ENCODE measurements at places on chromosomes 1 and 21. TPM values are rescaled to one million over a fixed set of nuclear protein-coding genes. Genes with fewer than 3 reads are reported as not detected.

The TENT5C gene
- 0.90 TPM for total RNA-seq

The KRTAP11-1 gene
- total RNA-seq, result not detected

DNA sequence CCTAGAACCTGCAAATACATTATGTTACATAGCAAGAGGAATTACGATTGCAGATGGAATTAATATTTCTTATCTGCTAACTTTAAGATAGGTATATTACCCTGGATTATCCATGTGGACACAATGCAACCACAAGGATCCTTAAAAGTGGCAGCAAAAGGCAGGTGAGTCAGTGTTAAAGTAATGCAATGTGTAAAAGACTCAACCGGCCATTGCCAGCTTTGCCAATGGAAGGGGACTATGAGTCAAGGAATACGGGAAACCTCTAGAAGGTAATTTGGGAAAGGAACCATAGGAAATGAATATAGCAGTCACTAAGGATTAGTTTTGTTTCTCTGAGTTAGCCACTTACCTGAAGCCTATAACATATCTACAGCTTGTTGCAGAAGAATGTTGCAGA lies 692.1 kb upstream of the ZP4 start:
- no peaks in the 10 kb centered on the region for H3K27me3 ChIP-seq
- DNase-seq, result no peak
- no peak overlapping the region for H3K4me3 ChIP-seq
- H3K36me3 ChIP-seq, result no peaks in the 10 kb centered on the region
- H3K27ac ChIP-seq, result no peak overlapping the region

DNA sequence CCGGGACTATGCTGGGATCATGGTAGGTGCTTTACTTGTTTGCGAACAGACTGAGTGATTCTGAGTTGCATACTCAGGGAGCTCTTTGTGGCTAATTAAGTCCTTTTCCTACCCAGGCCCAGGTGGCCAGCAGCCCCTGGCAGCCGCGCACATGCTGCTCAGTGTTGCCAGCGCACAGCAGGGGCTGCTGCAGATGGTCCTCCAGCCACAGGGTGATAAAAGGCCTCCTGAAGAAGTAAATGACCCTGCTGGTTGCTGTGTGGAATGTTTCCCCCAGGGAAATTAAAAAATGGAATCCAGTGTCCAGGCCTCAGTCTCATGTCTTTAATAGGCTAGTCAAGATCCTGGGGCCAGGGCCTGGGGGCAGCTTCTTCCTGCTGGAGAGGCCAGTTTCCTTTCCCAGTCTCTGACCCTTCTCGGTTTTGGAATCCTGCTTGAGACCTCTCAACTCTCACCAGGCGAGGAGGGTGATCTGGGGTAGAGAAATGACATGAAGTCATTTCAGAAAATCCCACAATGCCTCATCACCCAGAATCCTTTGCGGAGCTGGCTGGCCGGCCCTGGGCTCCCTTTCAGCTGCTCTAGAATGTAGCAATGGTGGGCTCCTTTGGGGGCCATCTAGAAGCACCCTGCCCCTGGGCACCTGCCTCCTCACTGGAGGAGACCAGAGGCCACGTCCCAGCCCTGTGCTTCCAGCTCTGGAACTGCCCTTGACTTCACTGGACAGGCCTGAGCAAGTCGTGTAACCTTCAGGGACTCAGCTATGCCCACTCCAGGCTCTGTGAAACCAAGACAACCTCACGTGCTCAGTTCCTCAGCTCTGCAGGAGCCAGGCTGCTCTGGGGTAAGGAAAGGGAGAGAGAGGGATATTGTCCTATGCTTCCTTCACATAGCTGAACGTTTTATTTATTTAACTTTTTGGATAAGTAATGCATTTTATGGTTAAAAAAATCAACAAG lies 131.4 kb downstream of the MRPS6 start:
- H3K27ac ChIP-seq, result peak overlapping the region; percentile 17
- H3K36me3 ChIP-seq, result no peaks in the 10 kb centered on the region
- no peak overlapping the region for H3K4me3 ChIP-seq
- no peaks in the 10 kb centered on the region for H3K27me3 ChIP-seq
- DNase-seq, result no peak
- H3K4me1 ChIP-seq, result peaks cover 33% of the 10 kb centered on the region

Data from A673 (cell line).